Muscle of arm (tissue), 14 donors: ENCODE measurements at places on chromosomes 4 and X.

DNA sequence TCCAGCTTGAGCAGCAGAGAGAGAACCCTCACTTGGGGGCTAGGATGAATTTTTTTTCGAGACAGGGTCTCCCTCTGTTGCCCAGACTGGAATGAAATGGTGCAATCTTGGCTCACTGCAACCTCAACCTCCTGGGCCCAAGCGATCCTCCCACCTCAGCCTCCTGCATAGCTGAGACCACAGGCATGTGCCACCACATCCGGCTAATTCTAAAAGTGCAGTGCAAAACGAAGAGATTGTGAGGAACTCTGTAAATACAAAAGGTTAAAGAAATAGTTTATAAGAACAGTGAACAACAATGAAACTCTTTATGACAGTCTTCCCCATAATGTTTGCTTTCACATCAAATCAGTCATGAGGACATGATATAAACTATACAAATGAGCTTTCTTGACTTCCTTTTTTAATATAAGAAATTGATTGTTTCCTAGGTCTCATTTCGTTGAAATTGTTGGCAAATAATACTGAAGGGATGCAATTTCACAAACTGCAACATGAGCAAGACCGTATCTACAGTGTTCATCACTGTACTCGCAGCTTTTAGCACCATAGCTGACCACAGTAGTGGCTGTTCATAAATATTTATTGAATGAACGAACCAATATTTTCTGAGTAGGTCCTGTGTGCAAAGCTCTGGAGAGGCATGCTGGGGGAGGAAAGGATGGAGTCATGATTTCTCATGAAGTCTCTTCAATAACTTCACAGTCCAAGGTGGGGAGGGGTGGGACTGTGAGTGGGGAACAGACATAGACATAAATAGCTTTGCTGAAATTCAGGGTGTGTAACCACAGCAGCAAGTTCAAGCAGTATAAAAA, 116.1 kb downstream of the SHROOM3 start:
- DNase-seq: no peak

GRCh38 chr4:98536631-98537030, 121.8 kb downstream of the TSPAN5 start:
- DNase-seq: no peak

DNA sequence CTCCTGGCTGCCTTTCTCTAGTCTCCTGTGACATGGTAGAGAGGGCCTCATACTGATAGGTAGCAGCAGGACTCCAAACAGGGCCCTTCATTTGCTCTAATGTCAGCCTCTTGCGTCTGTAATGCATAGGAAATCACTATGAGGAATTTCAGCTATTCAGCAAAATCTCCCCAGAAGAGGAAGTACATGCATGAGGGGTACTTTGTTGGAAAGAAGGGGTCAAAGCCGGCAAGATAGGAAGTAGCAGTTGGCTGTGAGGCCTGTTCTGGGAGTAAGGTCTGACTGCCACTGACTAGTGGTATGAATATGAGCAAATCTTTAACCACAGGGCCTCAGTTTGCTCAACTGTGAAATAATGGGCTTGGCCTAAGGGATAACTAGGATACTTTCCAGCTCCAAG, 283.2 kb downstream of the ARHGAP10 start:
- DNase-seq: no peak

DNA sequence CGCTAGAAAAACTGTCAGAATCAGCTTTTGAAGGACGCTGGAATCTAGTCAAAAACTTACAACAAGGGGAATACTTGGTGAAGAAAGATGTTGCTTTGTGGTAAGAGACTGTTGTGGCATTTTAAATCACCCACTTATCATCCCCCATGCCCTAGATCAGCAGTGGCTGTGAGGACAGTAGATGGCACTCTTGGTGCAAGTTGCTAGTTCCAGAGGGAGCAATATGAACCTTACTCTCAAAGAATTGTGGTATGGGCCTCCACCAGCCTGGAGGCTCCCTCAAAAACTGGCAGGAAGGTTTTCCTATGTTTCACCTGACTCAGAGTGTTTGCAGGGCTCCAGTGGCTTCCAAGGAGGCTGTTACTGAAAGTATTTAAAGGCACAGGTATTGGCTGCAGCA, 37.7 kb upstream of the SLC16A2 start:
- DNase-seq: peak; percentile 14

DNA sequence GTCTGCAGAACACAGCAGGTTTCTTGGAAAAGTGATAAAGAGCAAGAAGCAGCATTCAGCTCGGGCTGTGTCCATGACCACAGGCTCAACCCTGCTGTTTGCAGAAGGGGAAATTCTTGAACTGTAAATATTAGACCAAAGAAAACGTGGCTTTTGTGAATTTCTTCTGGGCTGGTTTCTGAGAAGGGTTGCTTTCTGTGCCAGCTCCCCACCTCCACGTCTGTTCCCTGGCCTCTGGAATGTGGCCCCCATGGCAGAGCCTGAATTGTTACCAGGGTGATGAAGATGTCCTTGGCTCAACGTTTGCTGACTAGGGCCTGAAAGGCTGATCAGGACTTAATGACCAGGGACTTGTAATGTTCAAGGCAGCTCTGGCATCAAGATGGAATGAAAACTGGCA, 116.0 kb downstream of the CPEB2 start:
- DNase-seq: no peak
